ENCODE measurements at places on chromosomes 5 and 9. TPM values are rescaled to one million over a fixed set of nuclear protein-coding genes. Genes with fewer than 3 reads are reported as not detected.

WWC1 gene
- 0.60 TPM for total RNA-seq

SLC6A19 gene
- not detected for total RNA-seq

LECT2 gene
- total RNA-seq: not detected

ST6GALNAC6 gene
- 99.7 TPM for total RNA-seq

LCN15 gene
- total RNA-seq: 0.35 TPM

SH3GL2 gene
- not detected for total RNA-seq

PGM5 gene
- 16.8 TPM for total RNA-seq

PPP2R2B gene
- 5.0 TPM for total RNA-seq

GDA gene
- total RNA-seq: 0.19 TPM

- H3K4me1 ChIP-seq: peaks cover 65% of the 10 kb centered on the region
- no peak overlapping the region for H3K27ac ChIP-seq
- H3K36me3 ChIP-seq: no peaks in the 10 kb centered on the region
- no peak overlapping the region for H3K4me3 ChIP-seq
These were observed 2.6 kb downstream of the TEX10 start for GRCh38 chr9:100350188-100350587.

DNA sequence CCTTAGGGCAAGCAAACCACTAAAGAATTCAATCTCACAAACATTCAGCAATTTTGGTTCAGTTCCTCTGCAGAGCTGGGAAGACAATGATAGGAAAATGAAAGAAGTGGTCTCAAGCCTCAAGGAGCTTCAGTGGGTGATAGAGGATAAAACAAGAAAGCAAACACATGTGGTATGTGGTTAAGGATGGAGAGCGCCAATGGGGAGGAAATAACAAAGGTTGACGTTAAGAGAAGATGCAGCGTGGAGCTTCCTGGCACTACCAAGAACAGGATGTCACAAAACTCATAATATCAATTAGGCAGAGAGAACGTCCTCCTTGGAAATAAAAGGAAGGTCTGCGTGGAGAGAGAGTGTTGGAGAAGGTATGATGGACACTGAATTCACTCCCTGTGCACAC lies 411.4 kb upstream of the DAP start:
- DNase-seq: no peak
- no peaks in the 10 kb centered on the region for H3K27me3 ChIP-seq
- no peak overlapping the region for H3K4me3 ChIP-seq
- H3K4me1 ChIP-seq: no peaks in the 10 kb centered on the region
- H3K36me3 ChIP-seq: no peaks in the 10 kb centered on the region

- H3K4me1 ChIP-seq: no peaks in the 10 kb centered on the region
- no peaks in the 10 kb centered on the region for H3K36me3 ChIP-seq
- no peak overlapping the region for H3K4me3 ChIP-seq
- no peak for DNase-seq
These were observed 415.1 kb downstream of the TMEM161B start for GRCh38 chr5:87853541-87853940.

DNA sequence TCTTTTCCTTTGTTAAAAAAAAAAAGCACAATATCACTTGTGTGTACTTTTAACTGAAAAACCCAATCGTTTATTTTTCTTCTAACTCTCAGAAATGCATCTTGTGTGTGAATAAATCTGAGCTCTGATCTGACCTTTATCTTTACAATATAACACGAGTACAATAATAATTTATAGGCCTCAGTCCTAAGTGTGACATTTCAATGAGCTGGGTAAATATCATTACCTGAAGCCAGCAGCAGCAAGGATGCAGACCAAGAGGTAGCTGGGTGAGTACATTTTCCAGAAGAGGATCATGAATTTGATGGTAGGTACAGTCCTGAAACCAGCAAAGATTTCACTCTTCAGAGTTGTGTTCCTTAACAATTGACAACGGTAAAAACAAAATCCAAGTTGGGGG lies 264.0 kb upstream of the KIF2A start:
- no peaks in the 10 kb centered on the region for H3K36me3 ChIP-seq
- H3K4me3 ChIP-seq: no peak overlapping the region
- no peaks in the 10 kb centered on the region for H3K27me3 ChIP-seq
- DNase-seq: no peak

DNA sequence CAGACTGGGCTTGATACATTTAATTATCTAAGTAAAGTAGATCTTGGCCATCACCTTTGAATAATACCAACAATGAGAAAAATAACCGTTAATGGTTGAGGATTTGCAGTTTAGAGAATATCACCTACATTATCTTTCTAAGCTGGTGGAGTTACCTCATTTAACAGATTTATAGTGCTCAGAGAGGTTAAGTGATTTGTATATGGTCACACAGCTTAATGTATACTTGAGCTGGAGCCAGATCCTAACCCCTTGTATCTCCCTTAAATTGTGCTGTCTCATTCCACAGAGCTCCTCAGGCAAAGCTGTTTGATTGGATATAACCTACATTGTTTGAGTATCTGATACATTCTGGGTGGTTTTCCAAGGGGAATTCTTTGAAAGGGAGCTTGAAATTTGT lies 57.8 kb downstream of the INSYN2B start:
- no peaks in the 10 kb centered on the region for H3K4me1 ChIP-seq
- no peak overlapping the region for H3K4me3 ChIP-seq
- DNase-seq: no peak
- no peak overlapping the region for H3K27ac ChIP-seq

- H3K4me1 ChIP-seq: no peaks in the 10 kb centered on the region
- no peak for DNase-seq
- no peak overlapping the region for H3K27ac ChIP-seq
- no peaks in the 10 kb centered on the region for H3K27me3 ChIP-seq
These were observed 35.0 kb downstream of the MTX3 start for GRCh38 chr5:79955941-79956670.

DNA sequence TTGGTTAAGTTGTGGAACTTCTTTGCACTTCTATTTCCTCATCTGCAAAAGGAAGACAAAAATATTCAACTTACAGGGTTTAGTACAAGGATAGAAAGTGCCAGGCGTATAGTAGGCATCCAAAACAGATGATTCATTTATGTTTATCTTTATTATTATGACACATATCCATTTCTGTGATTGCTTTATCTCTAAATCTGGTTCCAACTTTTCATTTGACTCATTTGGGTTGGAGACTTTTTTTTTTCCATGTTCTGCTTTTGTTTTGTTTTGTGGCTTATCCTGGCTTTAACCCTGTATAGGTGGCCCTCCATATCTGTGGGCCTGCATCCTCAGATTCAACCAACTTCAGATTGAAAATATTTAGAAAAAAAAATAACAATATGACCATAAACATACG lies 186.7 kb upstream of the SLC24A2 start:
- peaks cover 5% of the 10 kb centered on the region for H3K4me1 ChIP-seq
- H3K27me3 ChIP-seq: no peaks in the 10 kb centered on the region
- no peak overlapping the region for H3K4me3 ChIP-seq

DNA sequence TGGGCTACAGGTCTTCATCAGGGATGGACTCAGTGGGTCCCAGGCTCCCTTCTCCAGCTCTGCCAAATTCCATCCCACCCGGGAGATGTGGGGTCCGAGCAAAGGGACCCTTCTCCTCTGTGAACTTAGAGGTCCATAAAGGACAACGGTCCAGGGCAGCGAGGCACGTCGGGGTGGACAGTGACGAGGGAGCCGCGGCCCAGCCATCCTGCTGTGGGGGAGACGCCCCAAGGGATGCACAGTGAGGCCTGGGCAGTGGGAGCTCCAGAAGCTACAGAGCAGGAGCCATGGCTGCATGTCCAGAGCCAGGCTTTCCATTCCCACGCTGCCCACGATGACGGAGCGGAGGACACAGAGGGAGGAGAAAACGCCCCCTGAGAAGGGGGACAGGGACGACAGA lies 107.5 kb upstream of the PPP1R26 start:
- no peak overlapping the region for H3K4me3 ChIP-seq
- H3K36me3 ChIP-seq: no peaks in the 10 kb centered on the region

- H3K27ac ChIP-seq: no peak overlapping the region
- no peak overlapping the region for H3K4me3 ChIP-seq
- H3K36me3 ChIP-seq: no peaks in the 10 kb centered on the region
- no peaks in the 10 kb centered on the region for H3K27me3 ChIP-seq
These were observed 206.2 kb downstream of the NDUFS4 start for GRCh38 chr5:53766673-53767072.

DNA sequence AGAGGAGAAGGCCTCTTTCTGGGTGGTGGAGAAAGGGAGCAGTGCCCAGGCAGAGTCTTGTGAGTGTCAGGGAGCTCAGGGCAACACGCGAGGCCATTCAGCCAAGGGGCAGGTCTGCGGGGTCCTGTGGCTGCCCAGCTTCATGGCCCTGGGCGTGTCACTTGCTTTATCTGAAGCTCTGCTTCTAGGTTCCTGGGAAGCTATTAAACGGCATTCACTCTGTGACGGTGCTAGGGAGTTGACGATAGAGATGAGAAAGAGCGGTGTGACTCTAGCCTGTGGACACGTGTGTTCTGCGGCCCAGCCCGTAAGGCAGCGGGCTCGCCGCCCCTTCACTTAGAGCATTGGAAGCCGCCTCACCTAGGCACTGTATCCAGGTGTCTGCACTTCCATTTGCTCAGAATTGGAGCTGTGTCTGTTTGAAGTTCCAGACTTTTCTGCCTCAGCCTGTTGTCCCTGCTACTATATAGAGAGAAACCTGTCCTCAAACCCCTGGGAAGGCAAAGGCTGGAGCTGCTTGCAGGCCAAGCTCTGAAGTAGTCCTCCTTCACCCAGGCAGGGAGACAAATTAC lies 88.3 kb downstream of the PHF2 start:
- no peak overlapping the region for H3K4me3 ChIP-seq
- peak; percentile 37 for DNase-seq
- H3K27ac ChIP-seq: no peak overlapping the region
- peaks cover 35% of the 10 kb centered on the region for H3K36me3 ChIP-seq

GRCh38 chr9:28317745-28318144 lies 744.5 kb upstream of the C9orf72 start:
- H3K36me3 ChIP-seq: no peaks in the 10 kb centered on the region
- DNase-seq: no peak
- H3K4me1 ChIP-seq: no peaks in the 10 kb centered on the region

GRCh38 chr5:88948746-88949600 lies 66.0 kb upstream of the MEF2C start:
- H3K4me1 ChIP-seq: no peaks in the 10 kb centered on the region
- no peak overlapping the region for H3K27ac ChIP-seq
- H3K4me3 ChIP-seq: no peak overlapping the region
- no peak for DNase-seq

DNA sequence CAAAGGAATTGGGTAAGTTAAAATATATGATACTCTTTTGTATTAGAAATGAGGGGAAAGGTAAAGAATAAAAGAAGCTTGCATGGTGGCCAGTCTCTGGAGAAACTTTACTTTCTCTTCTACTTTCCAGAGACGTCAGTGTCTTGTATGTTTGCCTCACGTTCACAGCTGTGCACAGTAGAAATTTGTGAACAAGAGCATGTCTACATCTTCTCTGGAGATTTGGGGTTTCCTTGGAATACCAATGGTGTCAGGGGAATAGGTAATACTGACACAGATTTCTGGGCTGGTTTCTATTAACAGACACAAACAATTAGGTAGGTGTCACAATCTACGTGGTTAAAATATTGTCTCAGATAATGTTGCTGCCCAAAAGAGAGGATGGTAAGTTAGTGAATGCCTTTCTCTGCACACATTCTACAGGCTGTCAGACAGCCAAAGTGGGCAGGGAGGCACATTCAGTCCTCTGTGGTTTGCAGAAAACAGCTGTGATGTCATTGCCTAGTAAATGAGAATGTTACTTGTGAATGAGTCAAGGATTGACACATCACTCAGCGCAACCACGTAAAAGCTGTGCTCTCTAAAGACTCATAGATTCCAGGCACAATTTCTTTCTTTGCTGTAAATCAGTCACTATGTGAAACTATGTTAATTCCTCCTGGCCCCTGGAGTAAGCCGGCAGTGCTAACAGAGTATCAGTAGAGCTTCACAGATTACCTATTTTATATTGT lies 397.1 kb downstream of the MAN2A1 start:
- H3K4me3 ChIP-seq: no peak overlapping the region
- no peak overlapping the region for H3K27ac ChIP-seq
- H3K4me1 ChIP-seq: no peaks in the 10 kb centered on the region
- no peaks in the 10 kb centered on the region for H3K36me3 ChIP-seq
- no peak for DNase-seq
- no peaks in the 10 kb centered on the region for H3K27me3 ChIP-seq
